ENCODE measurements at places on chromosomes 4 and X.
A peak's percentile ranks its signal among the peaks of the same experiment; 100 is the strongest.

DNA sequence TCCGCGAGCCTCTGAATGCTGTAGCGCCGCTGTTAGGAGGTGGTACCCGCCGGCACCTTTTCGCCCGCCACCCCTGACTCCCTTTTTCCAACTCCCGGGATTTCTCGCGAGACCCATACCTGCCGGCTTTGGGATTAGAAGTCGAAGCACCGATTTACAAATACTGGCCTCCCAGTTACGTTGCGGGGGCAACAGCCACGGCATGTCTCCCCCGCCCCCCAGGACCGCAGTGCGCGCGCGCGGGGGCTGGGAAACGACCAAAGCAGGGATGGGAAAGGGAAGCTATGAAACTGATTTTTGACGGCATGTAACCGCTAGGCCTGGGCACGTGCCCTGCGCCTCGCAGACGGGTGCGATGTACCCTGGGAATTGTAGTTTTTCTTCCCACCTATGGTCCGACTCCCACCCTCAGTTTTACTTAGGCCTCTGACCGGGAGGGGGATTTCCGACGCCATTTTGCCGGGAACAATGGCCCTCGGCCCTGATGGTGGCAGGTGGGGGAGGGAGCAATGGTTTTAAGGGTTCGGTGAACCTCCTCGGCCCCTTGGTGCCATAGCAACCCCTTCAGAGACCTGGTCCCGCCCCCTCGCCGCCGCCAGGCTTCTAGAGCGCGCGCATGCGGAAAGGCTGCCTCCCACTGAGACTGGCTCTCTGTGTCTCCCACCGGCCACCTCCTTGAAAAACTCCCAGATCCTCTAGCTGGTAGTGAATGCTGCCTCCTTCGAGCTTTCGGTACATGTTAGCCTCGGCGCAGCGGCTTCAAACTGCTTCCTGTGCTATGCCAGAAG is 772 bp upstream of the WNK3 start:
- peak; percentile 75 for DNase-seq

GRCh38 chr4:178082906-178083305 is 640.7 kb upstream of the AGA start:
- no peak for DNase-seq

- DNase-seq, result no peak
These were observed 338.5 kb downstream of the SPOCK3 start for GRCh38 chr4:166895771-166896170.

DNA sequence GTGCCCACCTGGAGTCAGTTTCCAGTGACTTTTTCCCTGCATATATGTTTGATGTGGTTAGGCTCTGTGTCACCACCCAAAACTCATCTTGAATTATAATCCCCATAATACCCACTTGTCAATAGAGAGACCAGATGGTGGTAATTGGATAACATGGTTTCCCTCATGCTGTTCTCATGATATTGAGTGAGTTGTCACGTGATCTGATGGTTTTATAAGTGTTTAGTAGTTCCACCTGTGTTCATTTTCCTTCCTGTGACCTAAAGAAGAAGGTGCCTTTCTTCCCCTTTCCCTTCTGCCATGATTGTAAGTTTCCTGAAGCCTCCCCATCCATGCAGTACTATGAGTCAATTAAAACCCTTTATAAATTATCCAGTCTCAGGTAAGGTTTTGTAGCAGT is 740.9 kb downstream of the ARAP2 start:
- no peak for DNase-seq

DNA sequence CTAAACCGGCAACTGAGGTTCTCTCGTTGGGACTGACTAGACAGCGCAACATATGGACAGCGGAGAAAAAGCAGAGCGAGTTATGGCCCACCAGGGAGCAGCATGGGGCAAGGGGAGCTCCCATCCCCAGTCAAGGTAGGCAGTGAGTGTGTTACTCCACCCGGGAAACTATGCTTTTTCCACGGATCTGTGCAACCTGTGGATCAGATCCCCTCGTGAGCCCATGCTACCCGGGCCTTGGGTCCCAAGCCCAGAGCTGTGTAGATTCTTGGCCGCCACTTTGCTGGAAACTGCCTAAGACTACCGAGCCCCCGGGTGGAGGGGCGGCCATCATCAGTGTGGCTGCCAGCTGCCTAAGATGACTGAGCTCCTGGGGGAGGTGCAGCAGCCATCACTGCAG is 140.9 kb downstream of the PAPSS1 start:
- DNase-seq, result no peak

DNA sequence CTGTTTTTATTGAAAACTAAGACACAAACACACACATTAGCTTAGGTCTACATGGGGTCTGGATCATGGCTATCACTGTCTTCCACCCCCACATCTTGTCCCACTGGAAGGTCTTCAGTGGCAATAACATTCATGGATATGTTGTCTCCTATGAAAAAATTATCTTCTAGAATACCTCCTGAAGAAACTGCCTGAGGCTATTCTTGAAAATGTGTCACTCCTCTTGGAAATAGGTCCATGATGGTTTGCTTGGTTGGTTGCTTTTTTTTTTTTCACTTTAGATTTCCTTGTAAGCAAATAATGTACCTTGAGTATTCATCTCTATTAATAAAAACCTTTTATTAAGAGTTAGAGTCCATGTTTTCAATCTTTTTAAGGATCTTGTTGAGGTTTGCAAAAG is 195.3 kb upstream of the PDE5A start:
- DNase-seq, result no peak

DNA sequence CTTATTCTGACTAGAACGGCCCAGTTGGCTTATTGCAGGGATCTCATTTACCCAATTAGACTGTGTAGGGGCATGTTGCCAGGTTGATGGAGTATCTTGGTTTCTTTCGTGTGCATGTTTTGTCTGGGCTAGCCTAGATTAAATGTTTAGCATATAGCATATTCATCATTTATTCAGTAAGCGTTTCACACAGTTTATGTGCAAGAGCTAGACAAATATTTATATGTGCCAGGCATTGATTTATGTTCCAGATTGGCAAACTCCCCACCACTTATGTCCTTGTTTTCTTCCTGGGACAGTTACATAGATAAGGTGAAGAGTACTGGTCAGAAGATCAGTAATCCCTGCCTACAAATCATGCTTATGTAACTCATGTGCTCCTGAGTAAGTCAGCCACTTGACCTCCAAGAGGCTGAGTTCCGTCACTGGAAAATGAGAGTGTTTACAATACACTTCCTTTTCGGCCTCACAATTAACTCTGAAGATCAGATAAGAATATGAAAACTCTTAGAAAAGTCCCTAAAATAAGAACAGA is 57.2 kb downstream of the RUFY3 start:
- DNase-seq, result peak; percentile 90

DNA sequence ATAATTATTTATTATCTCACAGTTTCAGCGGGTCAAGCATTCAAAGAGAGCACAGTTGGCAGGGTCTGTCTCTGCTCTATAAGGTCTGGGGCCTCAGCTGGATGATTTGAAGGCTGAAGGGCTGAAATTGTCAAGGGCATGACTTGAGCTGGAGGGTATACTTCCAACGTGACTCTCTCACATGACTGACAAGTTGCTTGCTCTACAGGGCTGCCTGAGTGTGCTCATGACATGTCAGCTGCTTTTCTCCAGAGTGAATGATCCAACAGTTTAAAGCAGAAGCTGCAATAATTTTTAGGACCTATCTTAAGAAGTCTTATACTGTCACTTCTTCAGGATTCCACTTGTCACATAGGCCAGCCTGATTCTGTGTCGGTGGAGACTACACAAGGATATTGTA is 51.2 kb downstream of the TIGD2 start:
- no peak for DNase-seq

- no peak for DNase-seq
These were observed 71.9 kb downstream of the STARD8 start for GRCh38 chrX:68719181-68719903.

- no peak for DNase-seq
These were observed 98.2 kb downstream of the HPRT1 start for GRCh38 chrX:134558133-134558532.

- no peak for DNase-seq
These were observed 1317.0 kb downstream of the STIM2 start for GRCh38 chr4:28177641-28178040.

DNA sequence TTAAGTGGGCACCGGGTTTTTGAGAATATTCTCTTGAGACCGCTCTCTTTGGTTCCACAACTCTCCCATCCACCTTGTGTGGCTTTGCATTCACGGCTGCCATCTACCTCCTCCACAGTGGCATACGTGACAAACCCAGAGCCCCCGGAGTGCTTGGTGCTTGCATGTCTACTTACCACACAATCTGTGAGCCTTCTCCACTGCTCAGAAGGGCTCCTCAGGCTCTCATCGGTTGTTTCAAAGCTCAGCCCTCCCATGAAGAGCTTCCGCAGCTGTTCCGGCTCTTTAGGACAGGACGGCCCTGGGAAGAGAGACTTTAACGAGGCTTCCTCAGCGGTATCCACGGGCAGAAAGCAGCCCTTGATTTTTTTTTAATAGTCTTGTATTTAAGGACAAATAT is 167.6 kb upstream of the ANK2 start:
- no peak for DNase-seq

- DNase-seq, result peak; percentile 61
These were observed 140.8 kb upstream of the EDNRA start for GRCh38 chr4:147340111-147340510.

GRCh38 chrX:15206306-15206705 is 63.6 kb downstream of the ASB9 start:
- peak; percentile 14 for DNase-seq

GRCh38 chr4:146465628-146466027 is 56.1 kb downstream of the SLC10A7 start:
- no peak for DNase-seq

DNA sequence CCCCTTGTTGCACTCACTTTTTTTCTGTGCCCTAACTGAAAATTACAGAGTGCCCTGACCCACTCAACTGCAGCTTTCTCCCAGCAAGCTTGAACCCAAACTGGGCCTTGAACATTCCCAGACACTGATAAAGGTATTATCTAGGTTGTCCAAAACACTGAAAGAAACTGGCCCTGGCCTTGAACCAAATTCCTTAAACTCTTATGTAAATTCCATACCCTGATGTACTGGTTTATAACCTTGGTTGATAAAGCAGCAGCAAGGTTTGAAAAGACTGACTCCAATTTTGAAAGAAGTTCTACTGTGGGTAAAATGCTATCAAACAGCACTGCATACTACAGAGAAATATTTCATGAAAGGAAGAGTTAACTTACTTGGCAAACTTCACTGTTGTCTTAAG is 125.6 kb downstream of the PHF8 start:
- DNase-seq, result no peak

- no peak for DNase-seq
These were observed 1.0 kb downstream of the PNMA3 start for GRCh38 chrX:153057281-153057680.

GRCh38 chrX:143472347-143472938 is 44.8 kb downstream of the SPANXN3 start:
- DNase-seq, result no peak

GRCh38 chr4:5905714-5906113 is 12.8 kb upstream of the CRMP1 start:
- no peak for DNase-seq

DNA sequence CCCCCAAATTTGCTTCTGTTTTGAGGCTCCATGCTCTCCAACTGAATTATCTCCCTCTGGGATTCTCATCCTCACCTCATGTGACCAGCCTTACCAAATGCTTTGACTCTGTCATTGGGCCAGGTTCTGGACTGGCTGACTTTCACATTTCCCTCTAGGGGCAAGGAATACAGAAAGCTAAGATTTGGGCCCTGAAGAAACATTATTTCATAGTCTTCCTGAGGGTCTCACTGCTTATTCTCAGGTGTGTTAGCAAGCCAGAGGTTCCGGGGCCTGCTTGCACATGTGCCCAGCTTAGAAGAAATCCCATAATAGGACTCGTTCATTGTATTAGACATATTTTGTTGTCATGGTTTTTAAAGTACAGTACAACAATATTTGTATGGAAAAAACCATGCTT is 62.6 kb upstream of the TEX13D start:
- DNase-seq, result no peak

GRCh38 chr4:51909236-51909703 is 66.3 kb downstream of the DCUN1D4 start:
- DNase-seq, result no peak

DNA sequence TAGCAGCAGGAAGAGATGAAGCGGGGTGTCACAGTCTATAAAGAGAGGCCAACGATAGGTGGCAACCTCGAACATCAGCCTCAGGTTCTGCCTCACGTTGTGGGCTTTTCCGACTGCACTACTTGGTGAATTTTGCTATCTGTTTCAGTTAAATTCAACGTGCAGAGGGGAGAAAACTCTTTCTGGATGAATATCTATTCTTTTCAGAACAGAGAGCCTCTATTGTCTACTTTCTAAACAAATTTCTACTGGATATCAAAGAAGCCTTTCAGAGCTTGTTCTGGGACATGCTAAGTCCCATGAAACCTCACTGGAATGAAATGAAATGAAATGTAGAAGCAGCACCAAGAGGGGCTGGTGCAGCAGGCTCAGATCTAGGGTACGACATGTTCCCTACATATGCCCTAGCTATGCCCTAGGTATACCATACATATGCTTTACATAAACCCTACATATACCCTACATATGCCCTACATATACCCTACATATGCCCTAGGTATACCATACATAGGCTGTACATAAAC is 116.5 kb upstream of the TRIM2 start:
- no peak for DNase-seq

GRCh38 chr4:69849297-69849696 is 10.6 kb downstream of the SULT1E1 start:
- DNase-seq, result peak; percentile 74

DNA sequence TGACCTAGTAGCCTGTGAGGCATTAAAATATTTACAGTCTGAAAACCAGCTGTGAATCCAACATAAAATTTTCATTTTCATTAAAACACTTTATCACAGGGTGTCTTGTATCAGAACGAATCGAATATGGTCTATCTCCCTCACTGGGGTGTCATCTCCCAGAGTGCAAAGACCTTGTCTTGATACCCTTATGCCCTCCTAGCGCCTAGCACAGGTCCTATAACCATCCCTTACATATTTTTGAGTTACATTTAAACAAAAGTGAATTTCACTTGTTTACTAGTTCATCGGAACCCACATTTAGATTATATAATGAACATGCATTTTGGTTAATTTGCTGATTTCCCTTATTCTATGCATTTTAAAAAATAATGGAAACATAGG is 14.0 kb downstream of the DIPK2B start:
- DNase-seq, result no peak

DNA sequence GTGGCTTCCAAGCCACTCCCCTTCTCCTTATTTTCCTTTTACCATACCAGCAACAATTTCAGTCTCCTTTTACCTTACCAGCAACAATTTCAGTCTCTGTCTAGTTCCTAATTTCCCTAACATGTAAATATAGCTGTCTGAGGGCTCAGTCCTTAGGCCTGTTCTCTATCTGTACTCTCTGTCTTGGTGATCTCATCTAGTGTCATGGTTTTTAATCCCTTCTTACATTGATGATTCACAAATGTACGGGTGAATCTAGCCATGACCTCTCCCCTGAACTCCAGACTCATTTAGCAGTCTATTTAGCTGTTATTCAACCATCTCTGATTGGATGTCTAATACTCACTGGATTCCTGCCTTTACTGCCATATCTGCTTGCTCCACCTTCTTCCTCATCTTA is 7.2 kb downstream of the IL15 start:
- peak; percentile 39 for DNase-seq

DNA sequence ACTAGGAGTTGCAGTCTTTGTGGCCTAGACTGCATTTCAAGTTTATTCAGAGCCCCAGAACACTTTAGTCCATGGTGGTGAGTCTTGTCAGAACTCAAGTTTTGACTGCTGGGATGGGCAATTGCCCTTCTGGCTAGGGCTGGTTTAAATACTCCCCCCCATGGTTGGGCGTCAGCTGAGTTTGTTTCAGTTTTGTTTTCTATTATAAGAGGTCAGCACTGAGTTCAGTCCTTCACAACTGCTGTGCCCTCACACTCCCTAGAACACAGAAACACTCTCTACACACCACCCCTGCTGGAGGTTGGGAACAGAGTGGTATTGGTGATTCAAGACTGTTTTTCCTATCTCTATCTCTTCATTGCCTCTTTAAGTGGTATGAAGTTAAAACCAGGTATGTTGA is 217.0 kb downstream of the GUCY2F start:
- no peak for DNase-seq
